ENCODE measurements at places on chromosomes 2 and 18.
A peak's percentile ranks its signal among the peaks of the same experiment; 100 is the strongest.

GRCh38 chr2:36445185-36445866 is 89.7 kb downstream of the CRIM1 start:
- DNase-seq: no peak

GRCh38 chr2:197891897-197892442 is 87.6 kb downstream of the PLCL1 start:
- DNase-seq: no peak

DNA sequence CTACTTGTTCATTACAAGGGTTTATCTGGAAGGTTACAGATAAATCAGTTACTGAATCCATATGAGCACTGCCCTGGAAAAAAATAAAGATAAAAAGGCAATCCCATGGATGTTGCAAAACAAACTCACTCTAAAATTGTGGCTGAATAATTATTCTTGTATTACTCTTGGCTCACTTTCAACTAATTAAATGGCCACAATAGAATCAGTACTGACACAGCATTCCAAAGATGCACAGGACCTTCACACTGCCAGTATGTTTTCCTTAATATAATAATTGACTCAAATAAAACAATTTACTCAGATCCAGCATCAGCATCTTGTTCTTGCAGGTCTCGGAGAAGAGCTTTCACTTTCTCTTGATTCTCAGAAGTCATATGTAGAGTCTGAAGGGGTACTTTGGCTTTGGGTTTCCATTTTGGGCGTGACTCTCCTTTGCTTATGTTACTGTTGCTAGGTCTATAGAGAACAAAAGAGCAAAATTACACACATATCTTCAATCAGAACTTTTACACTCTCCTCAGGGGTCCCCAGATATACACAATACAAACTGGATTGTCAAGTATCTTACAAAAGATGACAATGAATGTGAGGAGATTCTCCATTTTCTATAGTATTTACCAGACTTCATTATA is 12.6 kb downstream of the DHX57 start:
- no peak for DNase-seq

- no peak for DNase-seq
Measured at GRCh38 chr2:44098891-44099290, 69.8 kb upstream of the PPM1B start.

DNA sequence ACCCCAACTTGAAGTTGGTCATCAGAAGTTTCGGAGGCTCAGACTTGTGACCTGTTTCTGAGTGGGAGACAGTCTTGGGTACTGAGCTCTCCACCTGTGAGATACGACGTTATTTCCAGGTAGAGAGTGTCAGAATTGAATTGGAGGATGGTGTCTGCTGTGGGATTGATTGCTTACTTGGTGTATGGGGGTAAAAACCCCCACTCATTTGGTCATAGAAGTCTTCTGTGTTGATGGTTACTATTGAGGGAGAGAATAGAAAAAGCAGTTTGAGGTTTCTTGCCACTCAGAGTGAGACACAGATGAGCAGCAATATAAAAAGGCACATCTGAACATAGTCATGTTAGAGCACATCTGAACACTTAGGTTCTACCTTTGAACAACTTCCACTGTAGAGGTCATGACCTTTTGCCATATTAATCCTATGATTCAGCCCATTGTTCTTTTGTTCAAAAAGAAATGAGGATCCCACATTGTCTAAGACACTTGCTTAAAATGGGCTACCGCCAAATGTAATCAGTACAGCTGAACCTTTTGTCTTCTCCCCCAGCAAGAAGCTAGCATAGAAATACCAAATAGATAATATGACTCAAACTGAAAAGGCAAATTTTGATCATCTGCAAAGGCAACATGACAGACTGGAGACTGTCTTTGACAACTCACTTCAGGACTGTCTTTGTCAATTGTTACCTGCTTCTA is 73.3 kb downstream of the NAB1 start:
- DNase-seq: no peak

GRCh38 chr2:168216351-168217005 is 30.9 kb downstream of the STK39 start:
- no peak for DNase-seq

- DNase-seq: no peak
Measured at GRCh38 chr18:67646890-67647289, 130.4 kb upstream of the DSEL start.

- no peak for DNase-seq
Measured at GRCh38 chr2:135471106-135471505, 59.9 kb downstream of the ZRANB3 start.

GRCh38 chr2:20884829-20885228 is 61.9 kb upstream of the LDAH start:
- no peak for DNase-seq

- no peak for DNase-seq
Measured at GRCh38 chr2:65640793-65641103, 208.3 kb upstream of the SPRED2 start.

GRCh38 chr2:60979231-60979630 is 38.3 kb upstream of the PEX13 start:
- DNase-seq: no peak

GRCh38 chr2:184633726-184634125 is 35.4 kb downstream of the ZNF804A start:
- no peak for DNase-seq

GRCh38 chr18:63159590-63159989 is 160.0 kb downstream of the BCL2 start:
- DNase-seq: no peak

DNA sequence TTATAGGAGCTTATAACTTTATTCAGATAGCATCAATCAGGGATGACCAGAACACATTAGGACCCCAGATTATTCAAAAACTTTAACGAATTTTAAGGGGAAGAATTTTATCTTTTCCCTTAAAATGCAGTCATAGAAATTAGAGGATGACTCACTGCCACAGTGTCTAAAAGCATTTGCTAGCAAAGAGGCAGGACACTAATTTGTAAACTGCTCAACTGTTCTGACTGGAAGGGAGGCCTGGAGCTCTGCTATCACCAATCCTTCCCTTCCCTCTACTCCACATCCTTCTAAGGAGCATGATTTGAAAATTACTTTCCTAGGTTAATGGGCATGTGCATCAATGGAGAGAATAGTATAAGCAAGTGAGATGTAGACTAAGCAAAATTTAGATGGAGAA is 40.5 kb downstream of the PREPL start:
- no peak for DNase-seq

DNA sequence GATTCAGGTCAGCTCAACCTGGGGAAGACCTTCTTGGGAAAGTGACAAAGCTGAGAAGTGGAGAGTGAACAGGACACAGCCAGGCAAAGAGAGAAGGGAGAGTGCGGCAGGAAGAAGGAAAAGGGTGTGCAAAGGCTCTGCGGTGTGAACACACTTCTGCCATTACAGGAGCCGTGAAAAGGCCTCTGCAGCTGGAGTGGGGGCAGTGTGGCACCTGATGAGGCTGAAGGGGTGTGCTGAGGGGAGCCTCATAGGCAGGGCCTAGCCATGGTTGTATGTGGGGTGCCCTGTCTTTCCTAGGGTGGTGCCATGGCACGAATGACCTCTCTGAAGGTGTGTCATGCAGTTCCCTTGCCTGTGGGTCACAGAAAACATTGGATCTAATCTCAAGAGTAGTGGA is 347.6 kb downstream of the CYRIA start:
- DNase-seq: no peak

GRCh38 chr2:24049485-24050021 is at the start of gene FKBP1B:
FKBP1B (plus strand) TSS chr2:24049741; CDS start chr2:24049850, 109 bp downstream.
- DNase-seq: peak; percentile 63

GRCh38 chr2:100109986-100110613 is 32.3 kb downstream of the AFF3 start:
- no peak for DNase-seq

DNA sequence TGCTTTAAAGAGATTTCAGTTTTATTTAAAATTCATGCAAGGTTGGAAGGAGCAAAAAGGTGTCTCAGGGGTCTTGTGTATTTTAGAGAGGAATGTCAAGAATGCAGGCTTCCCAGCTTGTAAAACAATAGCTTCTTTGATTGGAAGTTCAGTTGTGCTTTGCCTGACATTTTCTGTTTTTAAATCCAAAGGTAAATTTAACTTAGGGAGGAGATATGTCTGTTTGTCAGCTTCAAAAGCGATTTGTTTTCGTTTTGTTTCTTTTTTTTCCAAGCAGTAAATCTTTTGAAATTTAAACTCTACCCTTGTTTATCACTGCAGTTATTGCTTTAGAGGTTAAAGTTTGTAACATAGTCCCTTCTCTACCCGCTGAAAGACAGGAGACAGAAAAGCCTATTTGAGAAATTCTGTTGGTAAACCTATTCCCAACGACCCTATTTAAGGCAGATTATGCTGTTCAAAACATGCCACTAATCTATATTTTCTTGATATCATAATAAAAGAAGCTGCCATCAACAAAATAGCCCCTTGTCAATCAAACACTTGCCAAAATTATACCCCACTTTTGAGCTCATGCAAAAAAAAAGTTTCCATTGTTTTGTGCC is 639.6 kb downstream of the IRS1 start:
- no peak for DNase-seq

DNA sequence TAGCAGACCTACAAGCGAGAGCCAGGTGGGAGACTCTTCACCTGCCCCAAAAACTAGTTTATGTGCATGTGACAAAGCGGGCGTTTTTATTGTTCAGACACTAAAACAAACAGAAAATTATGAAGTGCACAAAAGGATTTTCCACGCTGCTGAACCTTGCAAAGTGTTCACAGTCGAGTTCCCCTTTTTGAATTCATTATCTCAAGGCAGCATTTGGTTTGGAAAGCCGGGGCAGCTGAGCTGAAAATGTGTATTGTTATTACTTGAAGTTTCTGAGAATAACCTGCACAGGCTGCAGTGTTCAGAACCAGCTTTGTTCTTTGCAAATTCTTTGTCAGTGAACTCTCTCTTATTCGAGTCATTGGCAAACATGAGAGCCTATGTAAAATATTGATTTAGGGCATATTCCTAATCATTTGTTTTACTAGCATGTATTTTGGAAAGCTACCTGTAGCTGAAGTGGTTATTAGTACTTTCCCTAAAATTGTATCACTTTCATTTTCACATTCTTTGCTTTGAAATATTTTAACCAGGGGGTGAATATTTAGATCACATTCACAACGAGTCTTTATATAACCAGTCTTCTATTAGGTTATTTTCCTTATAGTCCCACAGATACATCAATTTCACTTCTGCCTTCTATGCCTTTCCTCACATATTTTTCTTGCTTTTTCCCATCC is 59.5 kb downstream of the LRRTM1 start:
- DNase-seq: no peak

GRCh38 chr2:239231231-239232194 is 169.3 kb downstream of the HDAC4 start:
- DNase-seq: no peak

DNA sequence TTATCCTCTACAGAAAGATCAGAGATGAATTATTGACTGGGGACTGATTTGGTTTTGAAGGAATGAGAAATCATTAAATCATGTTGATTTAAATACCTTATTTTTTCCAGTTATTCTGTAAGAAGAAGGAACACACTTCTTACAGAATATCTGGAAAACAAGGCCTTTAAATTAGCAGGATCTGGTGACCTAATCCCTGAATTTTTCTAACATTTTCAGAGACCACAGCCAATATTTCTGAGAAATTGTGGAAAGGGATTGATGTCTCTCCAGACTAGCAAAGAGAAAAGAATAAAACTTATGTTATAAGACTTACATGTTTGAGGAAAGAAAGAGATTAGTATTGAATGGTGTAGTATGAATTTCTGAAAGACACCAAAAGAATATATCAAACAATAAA is 104.0 kb downstream of the KCNE4 start:
- DNase-seq: no peak

GRCh38 chr2:177616066-177616465 is 223.5 kb downstream of the AGPS start:
- no peak for DNase-seq

DNA sequence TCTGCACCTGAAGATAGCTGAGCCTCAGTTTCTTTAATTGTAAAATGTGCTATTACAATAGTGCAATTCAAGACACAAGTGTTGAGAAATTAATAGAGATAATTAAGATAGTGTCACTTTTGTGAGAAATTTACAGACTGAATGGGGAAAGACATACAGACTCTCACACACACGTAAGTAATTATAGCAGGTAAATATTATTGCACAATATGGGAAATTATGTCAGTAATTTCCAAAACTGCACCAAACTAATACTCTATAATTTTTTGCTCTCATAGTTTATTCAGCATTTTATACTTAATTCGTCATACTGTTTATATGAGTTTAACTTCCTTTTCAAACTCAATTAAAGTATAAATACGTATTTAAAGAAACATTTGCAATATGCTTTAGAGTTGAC is 124.9 kb upstream of the GYPC start:
- DNase-seq: no peak

- DNase-seq: no peak
Measured at GRCh38 chr2:54559593-54560145, 103.5 kb downstream of the SPTBN1 start.

GRCh38 chr18:3211236-3211992 is 8.4 kb downstream of the MYOM1 start:
- DNase-seq: no peak

- no peak for DNase-seq
Measured at GRCh38 chr2:37551783-37552182, 119.7 kb downstream of the CDC42EP3 start.

GRCh38 chr2:54949431-54949830 is 100.8 kb downstream of the RTN4 start:
- no peak for DNase-seq

- DNase-seq: no peak
Measured at GRCh38 chr2:209369656-209370055, 54.2 kb upstream of the MAP2 start.

DNA sequence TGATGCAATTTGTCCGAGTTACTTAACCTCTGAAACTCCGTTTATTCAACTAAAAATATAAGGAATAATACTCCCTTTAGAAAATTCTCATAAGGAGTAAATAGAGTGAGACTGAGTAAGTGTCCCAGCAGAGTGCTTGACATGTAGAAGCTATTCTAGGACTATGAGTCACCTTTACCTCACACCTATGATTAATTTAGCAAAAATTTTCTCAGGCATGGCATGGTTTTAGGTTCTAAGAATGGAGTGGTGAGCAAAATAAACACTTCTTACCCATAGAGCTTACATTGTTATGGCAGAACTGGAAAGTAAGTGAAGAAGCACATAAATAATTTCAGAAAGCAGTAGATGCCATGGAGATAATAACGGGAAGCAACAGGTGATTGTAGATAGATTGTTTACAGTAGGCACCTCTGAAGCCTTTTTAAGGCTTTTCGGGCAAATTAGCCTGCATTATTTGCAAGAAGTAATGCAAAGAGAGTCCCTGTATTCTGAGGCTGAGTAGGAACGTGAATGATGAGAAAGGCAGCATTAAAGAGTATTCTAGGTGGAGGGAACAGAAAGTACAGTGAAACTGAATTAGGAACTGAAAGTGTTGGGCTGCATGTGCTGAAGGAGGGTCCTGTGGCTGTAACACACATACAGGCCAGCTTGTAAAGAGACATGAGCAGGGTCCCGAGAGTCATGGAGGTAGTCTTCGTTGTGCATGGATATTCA is 209.2 kb downstream of the ZNF407 start:
- no peak for DNase-seq

DNA sequence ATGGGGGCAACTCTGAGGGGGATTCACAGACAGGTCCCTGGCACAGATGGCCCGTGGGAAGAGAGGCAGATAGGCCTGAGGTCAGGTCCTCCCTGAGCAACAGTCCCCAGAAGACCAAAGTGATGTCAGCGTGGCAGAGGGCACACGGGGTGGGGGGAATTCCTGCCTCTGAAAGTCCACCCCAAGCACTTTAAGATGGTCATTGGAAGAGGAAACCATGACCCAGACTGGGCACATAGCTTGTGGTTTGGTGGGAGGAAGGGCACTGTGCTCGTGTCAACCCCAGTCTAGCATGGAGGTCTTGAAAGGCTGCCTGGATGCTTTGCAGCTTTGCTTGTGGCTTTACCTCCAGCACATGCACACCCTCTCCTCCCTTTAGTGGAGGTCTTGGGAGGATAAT is 38.0 kb upstream of the SIX2 start:
- no peak for DNase-seq
